ENCODE measurements at places on chromosomes 1 and 21.

DNA sequence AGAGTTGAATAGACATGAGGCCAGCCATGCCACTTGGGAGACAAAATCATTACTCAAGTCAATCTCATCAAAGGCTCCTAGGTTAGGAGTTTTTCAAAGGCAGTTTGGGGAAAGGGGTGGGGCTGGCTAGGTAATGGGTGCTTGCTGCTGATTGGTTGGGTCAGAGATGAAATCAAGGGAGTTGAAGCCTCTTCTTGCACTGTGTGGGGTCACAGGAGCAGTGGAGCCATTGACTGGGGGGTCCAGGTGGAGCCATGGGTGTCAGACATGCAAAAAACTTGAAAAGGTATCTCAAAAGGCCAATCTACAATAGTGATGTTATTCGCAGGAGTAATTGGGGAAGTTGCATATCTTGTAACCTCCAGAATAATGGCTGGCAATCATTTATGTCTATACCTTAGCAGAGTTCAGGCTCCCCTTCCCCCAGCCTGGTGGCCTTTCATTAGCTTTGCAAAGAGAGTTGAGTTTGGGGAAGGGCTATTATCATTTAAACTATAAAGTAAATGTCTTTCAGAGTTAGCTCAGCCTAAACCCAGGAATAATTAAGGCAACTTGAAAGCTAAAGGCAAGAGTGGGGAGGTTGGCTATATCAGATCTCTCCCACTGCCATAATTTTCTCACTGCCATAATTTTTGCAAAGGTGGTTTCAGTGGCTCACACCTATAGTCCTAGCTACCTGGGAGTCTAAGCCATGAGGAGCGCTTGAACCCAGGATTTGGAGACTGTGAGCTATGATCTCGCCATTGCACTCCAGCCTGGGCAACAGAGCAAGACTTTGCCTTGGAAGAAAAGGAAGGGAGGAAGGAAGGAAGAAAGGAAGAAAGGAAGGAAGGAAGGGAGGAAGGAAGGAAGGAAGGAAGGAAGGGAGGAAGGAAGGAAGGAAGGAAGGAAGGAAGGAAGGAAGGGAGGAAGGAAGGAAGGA, 7.8 kb upstream of the PINK1 start:
- peak; percentile 59 for DNase-seq

GRCh38 chr1:160200786-160201185, 4.4 kb upstream of the PEA15 start:
- no peak for DNase-seq

- DNase-seq: no peak
Observed at GRCh38 chr1:15963968-15964648, 11.8 kb downstream of the ZBTB17 start.

GRCh38 chr1:203649551-203649998, 22.9 kb downstream of the ATP2B4 start:
- no peak for DNase-seq

DNA sequence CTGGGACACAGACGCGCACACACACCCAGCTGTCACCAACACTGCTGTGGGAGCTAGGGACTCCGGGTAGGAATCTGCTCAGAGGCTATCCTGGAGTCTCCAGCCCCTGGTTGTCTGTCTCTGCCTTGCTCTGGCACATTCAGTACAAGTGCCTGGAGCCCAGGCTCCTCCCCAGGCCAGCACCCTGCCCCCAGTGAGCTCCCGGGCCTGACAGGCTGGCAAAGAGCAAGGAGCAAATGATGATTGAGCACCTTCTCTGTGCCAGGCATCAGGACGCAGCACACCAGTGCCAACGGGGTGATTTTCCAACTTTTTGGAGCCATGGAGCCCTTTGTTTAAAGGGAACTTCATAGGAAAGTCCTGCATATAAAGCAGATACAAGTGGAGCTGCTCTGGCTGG, 6.5 kb downstream of the CNTN2 start:
- DNase-seq: no peak

DNA sequence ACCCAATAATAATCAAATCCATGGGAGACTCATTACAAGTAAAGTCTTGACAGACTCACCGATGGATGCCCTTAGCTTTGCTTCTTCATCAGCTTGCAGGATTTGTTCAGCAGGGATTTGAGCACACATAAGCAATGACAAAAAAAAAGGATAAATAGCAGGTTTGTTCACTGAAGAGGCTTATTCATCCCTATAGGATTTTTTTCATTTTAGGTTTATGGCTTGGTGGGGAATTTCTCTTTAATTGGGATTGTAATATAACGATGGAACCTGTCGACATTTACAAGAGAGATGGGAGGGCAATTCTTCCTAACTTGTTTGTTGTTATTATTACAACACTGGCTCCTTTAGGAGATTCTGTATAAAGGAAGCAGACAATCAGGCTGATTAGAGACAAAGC, 649.1 kb upstream of the PLXNA2 start:
- DNase-seq: no peak

GRCh38 chr1:164846731-164847691, 288.0 kb downstream of the PBX1 start:
- no peak for DNase-seq

GRCh38 chr1:172827841-172828240, 168.9 kb downstream of the FASLG start:
- DNase-seq: no peak

All from H1 (cell line).